ENCODE measurements at places on chromosomes 16 and 17.

GRCh38 chr16:57003439-57004386 is 14.4 kb downstream of the NLRC5 start:
- no peak for DNase-seq

- no peak for DNase-seq
Observed at GRCh38 chr16:87602821-87603683, 744 bp downstream of the JPH3 start.

- DNase-seq, result no peak
Observed at GRCh38 chr17:8123695-8124349, at the start of gene HES7. Gene HES7, minus strand, starts transcription at chr17:8124106. Its CDS starts 22 bp downstream, at chr17:8124084.

GRCh38 chr17:67335245-67335835 is 31.0 kb downstream of the PSMD12 start:
- DNase-seq, result no peak

DNA sequence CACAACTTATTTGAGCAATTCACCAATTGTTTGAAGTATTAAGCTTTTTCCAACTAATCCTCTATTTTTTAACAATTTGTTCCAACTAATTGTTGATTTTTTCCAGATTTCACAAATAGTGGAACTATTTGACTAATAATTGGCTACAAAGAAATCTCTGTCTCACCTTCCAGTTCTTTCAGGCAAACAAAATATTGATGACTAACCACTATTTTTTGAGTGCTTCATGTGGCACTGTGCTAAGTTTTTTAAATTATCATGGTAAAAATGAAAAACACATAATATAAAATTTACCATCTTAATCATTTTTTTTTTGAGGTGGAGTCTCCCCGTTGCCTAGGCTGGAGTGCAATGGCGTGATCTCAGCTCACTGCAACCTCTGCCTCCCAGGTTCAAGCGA is 24.6 kb upstream of the GRIN2A start:
- DNase-seq, result no peak

GRCh38 chr17:17484451-17484899 is 7.7 kb downstream of the MED9 start:
- DNase-seq, result no peak

- no peak for DNase-seq
Observed at GRCh38 chr17:4631836-4632580, 9.5 kb downstream of the ALOX15 start.

- no peak for DNase-seq
Observed at GRCh38 chr16:9736547-9736946, 445.7 kb downstream of the GRIN2A start.

DNA sequence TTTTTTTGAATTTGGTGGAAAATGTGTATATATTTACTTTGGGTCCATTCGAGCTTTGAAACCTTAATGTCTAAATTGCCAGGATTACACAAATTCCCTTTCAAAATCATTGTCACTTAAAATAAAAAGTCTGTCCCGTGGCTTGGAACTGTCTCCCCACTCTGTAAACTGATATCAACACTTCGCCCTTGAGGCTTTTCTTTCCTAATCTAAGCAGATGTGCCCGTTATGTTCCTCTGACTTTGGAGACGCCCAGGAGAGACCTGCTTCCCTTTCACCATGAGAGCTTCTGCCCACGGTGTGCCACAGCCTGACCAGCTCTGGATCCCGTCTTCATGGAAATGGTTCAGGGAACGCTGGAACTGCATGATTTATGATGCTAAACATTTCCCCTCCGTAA is 151.3 kb downstream of the C16orf95 start:
- DNase-seq, result no peak

- DNase-seq, result no peak
Observed at GRCh38 chr16:51875834-51876600, 670.9 kb downstream of the TOX3 start.

DNA sequence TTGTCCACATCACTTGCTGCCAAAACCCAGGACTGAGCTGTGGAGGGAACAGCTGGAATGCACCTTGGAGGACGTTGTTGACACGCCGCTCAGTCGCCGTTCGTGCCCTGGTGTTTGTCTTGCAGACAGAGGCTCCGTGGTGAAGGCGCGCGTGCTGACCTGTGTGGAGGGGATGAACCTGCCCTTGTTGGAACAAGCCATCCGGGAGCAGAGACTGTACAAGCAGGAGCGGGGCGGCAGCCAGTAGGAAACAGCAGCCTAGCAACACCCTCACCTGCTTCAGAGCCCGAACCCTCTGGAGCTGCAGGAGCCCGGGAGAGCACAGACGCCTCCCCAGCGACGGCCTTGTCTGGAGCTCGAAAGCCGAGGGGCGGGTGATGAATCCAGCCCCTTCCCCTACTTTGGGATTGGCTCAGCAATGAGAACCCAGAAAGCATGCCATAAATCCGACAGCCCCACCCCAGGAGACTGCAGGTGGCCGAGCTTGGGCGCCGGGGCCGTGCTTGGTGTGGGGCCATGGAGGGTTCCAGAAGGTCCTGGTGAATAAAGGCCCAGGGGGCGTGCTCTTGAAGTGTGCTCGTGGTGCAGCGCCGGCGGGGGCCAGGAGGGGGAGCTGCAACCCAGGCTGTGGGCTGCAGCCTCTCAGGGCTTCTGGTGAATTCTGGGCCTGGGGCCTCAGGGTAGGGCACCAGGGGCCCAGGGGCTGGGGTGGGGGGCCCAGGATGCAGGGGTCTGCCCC is 470 bp upstream of the CDK3 start:
- DNase-seq, result peak; percentile 67

DNA sequence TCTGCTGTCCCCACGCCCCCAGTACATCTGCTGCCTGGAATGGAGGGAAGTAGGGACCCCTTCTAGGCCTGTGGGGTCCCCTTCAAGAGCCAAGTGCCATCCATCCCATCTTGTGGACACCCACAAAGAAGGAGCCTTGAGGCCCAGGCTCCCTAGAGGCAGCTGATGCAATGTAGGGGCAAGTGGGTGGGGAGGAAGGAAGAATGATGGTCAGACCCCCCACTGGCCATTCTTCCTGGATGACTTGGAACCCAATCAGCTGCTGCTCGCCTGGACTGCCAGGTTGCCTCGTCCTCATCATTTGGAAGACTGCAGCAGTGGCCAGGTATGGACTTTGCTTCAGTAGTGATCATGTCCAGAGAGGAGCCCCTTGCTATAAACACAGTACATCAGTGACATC is 48.9 kb downstream of the SMPD3 start:
- DNase-seq, result no peak

DNA sequence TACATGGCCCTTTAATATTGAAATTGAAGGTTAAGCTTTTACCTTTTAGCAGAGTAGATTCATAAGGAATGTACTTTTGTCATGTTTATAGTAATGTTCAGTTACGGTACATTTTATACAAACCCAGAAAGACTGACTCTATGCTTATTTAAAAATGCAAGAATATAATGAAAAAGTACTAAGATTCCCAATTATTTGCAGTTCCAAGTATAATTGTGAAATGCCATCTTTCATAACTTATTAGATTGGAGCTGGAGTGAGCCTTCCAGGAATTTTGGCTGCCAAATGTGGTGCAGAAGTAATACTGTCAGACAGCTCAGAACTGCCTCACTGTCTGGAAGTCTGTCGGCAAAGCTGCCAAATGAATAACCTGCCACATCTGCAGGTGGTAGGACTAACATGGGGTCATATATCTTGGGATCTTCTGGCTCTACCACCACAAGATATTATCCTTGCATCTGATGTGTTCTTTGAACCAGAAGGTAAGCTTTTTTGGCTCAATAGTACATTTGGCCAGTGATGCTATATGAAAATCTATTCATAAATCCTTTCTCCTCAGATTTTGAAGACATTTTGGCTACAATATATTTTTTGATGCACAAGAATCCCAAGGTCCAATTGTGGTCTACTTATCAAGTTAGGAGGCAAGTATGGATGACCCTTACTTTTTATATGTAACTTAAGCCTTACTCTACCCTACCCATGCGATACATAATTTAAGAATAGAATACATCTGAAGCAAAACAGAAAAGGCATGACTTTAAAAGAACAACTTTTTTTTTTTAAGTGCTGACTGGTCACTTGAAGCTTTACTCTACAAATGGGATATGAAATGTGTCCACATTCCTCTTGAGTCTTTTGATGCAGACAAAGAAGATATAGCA is 4.2 kb downstream of the SRSF2 start:
- DNase-seq, result no peak

DNA sequence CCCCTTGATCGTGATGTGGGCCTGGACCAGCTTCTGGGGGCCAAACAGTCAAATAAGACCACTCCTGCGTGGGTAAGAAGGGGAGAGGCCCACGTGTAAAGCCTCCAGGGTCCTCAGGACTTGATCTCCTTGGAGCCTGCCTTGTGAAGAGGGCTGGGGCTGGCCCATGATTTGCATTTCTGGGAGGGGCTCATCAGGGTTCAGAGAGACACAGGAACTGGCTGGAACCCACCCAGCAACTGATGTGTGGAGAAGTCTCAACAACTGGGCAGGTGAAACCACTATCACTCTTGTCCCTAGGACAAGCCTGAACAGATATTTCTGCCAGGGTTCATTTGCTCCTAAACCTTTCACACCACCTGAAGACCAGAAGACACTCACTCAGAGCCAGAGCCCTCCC is 214.7 kb downstream of the ZNF423 start:
- DNase-seq, result no peak

- DNase-seq, result no peak
Observed at GRCh38 chr17:6572972-6573370, 16.6 kb upstream of the PITPNM3 start.

- peak; percentile 11 for DNase-seq
Observed at GRCh38 chr16:16083421-16084156, 134.2 kb downstream of the ABCC1 start.

GRCh38 chr17:4886830-4887229 is 12.5 kb upstream of the C17orf107 start:
- DNase-seq, result no peak

DNA sequence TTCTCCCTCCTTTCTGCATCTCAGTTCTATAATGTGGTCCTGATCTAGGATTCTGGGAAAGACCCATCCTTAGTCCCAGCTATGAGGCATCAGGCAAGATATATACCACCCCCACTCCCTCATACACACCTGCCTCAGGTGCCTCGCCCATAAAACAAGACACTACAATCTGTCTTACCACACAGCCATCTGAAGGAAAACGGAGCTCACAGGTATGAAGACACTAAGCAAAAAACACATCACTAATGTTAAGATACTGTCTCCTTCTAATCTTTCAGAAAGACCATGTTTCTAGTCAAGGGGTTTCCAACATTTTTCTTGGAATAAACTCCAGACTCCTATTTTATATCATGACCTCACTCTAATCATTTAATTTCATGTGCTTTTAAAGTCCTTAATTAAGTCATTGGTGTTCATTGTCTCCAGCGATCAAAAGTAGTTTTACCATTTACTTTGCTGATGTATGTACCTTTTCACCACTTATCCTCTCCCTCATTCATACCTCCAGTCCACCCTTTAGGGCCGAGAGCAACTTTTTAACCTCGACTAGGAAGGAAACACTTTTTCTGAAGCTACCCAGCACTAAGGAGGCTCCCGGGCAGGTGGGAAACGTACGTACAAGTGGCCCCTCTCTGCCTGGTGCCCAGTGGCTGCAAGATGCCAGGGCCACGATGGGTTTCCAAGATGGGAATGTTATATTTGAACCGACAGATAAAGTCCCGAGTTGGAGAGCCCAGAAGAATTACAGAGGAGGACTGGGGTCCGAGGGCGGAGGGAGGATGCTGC is 979 bp downstream of the MAP3K14 start:
- no peak for DNase-seq

DNA sequence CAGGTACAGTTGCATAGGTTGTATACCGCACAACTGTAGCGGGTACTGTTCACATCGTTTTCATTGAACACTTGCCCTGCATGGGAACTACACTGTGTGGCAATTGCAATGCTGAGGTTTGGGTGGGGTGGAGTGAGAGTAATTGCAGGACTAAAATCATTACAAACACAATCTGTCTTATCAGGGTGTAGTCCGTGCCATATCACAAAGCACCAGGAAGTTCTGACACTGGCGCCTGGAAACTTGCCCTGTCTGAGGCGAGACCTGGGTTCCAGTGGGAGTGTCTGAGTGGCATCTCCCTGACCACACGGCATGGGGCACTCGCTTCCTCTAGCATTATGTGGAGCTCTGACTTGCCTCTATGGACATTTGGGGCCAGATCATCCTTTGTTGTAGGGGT is 153.4 kb downstream of the RGS9 start:
- no peak for DNase-seq

- no peak for DNase-seq
Observed at GRCh38 chr17:12773153-12773552, 16.1 kb upstream of the ARHGAP44 start.

DNA sequence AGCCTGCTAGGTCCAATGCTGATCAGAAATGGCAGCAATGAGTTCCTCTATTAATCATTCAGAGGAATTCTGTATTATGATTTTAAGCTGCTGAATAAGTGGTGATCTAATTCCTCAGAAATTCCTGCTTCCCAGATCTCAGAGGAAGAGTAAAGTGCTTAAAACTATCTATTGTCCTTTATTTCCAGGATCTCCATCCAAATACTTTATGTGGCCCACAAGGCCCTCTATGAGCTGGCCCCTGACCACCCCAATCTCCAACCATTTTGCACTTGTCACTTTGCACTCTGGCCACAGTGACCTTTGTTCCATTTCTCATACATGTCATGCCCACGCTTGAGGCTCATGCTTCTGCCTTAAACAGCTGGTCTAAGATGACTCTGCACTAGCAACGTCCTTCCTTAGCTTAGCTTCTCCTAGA is 93.7 kb downstream of the CA10 start:
- DNase-seq, result no peak

GRCh38 chr16:62939687-62940086 is 903.4 kb upstream of the CDH8 start:
- no peak for DNase-seq

GRCh38 chr16:55651841-55652824 is 3.7 kb upstream of the SLC6A2 start:
- no peak for DNase-seq

- no peak for DNase-seq
Observed at GRCh38 chr17:32020943-32021614, 13.9 kb downstream of the LRRC37B start.

DNA sequence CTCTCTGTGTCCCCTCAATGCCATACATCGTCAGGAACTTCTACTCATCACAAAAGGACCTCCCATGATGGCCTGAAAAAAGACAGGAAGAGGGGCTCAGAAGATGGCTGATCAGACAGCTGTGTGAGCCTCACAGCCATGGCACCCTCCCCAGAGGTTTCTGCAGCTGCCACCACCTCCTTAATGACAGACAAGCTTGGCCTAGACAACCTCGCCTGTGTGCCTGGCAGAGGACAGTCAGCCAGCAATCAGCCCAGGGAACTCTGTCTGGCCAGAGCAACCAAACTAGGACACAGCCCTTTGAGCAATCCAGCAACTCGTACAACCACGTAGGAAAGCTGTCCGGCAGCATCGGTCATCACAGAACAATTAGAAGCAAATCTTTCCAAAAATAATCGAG is 54.2 kb upstream of the MED9 start:
- DNase-seq, result no peak

- no peak for DNase-seq
Observed at GRCh38 chr16:65833171-65833871, 533.2 kb upstream of the CDH5 start.

All from hematopoietic multipotent progenitor cell treated with erythropoietin and hydrocortisone succinate and interleukin-3 and kit ligand, for 15 days (in vitro differentiated cells).